CD4-positive, alpha-beta T cell treated with Interleukin-6 at 100 ng/mL for 8 hours (primary cell): ENCODE measurements at places on chromosomes 2 and 18.

DNA sequence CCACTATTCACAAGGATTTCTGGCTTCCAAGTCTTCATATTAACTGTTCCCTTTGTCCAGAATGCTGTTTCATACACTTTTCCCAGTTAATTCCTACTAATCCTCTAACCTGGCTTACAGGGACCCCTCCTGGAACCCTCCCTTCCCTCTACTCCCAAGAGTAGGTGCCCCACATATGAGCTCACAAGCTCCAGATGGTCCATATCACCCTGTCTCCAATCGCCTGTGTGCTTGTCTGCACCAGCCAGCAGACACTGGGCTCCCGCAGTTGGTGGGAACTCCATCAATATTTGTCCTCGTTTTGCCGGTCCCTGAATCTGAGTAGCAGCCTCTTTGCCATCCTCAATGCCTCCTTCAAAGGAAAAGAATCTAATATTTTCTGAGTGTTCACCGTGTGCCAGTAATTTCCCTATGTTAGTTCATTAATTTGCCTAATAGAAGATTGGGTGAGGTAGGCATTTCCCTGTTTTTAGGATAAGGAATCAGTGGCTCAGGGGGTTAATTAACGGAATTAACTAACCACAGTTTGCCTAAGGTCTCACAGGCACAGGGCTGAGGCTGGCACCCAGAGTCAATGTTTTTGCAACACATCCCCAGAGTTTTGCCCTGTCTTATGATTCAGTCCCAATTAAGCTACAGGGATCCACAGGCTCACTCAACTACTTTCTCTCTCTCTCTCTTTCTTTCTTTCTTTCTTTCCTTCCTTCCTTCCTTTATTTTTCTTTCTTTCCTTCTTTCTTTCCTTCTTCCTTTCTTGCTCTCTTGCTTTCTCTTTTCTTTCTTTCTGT is 141.6 kb upstream of the CYP1B1 start:
- no peak for DNase-seq

DNA sequence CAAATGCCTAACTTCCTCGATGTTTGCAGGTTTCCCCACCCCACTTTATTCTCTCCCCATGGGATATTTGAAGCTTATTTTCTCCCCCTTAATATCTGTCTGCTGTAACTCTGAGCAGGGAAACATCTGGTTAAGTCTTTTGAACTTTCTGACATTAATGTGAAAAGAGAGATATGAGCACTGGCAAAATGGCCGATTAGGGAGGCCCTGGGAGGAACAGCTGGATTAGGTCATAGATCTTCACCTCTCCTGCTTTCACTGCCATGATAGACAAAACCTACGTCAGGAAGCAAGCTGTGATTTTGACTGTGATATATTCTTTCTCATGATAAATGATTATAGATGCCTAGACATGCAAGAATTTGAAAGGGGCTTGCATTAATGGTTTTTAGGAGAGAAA is 43.6 kb downstream of the LYPD6B start:
- no peak for DNase-seq

DNA sequence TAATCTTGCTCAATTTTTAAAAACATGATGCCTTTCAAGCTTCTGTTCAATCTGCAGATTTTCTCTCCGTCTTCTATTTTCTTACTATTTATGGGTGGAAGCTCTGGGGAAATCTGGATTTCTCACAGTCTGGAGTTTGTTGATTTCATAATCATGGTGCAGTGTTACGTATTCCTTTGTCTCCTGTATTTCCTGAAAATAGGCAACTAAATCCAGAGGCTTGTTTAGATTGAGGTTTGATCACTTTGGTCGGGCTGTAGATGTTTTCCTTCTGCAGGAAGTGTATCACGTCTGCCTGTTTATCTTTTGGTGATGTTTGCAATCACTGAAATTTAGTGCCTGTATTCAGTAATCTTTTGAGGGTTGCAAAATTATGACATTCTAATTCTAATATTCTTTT is 487.7 kb downstream of the LRRTM4 start:
- DNase-seq = no peak

- no peak for DNase-seq
Measured at GRCh38 chr2:199160081-199160480, 297.7 kb downstream of the SATB2 start.

DNA sequence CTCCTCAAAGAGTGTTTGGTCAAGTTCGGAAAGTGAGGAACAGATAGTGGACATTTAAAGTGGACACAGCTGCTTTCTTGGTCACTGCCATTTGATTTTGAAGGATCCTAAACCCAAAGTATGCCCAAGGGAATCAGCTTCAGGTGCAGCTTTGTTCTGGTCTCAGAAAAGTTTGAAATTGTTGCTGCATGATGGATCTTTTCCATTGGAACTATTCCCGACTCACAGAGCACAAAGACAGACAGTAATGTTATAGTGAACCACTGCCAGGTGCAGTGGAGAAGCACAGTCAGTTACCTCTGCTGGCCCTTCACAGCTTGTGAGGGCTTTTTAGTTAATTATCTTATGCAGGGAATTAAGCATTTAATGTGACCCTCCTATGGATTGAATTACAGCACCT is 301.7 kb downstream of the PHLPP1 start:
- no peak for DNase-seq

DNA sequence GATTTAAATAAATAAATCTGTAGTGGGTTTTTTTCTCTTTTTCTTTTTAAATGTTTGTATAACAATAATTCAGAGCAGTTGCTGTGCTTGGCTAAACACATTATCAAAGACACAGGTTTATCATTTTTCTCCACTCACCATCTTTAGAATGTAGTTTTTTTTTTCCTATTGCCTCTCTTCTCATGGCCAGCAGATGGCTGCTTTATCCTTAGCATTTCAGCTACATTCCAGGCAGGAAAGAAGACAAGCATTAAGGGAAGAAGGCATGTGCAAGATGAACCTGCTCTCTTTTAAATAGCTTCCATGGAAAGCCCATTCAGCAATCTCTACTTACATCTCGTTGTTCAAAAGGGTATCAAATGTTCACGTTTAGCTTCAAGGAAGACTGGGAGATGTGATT is 42.6 kb downstream of the ARHGAP15 start:
- DNase-seq = no peak

DNA sequence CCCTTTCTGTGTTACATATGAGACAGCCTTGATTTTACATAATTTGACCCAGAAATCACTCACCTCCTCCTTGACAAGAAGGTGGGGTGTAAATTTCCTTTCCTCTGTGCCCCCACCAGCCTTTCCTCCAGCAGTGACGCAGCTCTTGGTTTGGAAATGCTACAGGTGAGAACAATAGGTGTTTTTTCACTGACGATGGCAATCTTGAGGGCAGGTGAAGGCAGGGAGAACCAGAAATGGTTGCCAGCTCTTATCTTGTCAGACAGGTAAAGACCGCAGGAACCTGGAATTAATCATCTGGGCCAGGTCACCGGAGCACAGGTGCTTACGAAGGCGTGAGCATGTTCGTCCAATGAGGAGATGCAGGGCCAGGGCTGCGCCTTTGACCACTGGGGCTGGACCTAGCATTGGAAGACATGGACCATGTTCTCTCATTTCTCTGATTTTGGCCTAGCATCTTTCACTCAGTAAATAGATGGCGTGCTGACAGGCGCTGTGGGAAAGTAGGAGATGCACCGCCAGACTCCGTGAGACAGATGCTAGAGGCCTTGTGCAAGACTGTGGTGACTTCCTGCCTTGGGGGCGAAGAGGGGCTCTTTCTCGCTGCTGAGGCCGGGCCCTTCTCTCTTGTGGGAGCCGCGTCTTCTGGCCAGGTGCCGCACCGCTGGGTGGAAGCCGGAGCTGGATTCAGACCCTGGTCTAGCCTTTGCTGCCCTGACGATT is 4.0 kb downstream of the CIDEA start:
- no peak for DNase-seq

DNA sequence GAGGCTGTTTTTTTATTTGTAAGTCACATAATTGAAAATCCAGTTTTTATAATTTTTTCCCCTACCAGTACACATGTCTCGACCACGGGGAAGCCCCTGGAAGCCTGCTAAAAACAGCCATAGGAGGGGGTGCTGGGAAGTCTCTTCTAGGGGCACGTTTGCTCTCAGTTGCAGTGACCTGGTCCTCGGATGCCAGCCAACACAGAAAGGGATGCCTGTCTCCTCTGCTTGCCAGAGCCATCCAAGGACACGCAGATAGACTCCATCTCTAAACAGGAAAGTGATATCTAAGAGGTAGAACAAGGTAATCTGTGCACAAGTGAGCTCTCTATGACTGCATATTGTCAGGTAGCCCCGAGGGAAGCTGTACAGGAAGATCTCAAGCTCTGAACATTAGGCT is 255.8 kb downstream of the SETBP1 start:
- no peak for DNase-seq

- no peak for DNase-seq
Measured at GRCh38 chr18:50338122-50338521, 36.7 kb upstream of the SKA1 start.

DNA sequence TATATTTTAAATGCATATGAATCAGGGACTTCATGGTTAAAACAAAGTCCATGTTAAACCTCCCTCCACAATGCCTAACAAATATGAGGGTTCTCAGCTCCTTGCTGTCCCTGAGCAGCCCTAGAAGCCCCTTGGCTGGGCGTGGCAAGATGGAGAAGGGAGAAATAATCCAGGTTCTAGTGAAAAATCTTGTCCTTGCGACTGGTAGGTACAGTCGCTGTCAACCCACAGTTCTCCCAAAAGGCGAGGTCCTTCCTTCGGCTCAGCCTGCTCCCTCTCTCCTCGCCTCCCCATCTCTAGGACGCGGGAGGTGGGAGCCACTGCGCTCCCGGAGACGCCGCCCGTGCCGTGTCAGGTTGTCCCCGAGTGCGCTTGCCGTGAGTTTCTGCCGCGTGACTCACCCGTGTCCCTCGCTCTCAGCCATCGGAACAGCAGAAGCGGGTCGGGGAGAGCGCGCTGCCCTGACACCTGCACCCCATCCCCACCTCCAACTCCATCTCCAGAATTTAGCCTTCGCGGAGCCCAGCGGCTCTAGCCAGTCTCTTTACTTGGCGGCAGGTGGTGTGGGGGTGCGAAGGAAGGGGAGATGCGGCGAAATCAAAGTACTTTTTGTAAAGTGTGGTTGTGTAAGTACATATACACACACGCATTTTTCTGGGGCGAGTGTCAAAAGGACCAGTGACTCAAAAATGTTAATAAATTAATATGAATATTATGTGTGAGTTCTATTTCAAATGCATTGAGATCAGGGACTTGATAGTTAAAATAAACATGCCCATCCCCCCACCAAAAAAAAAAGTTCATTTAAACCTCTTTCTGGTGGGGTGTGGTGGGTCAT is 65.1 kb upstream of the TMEM17 start:
- no peak for DNase-seq

DNA sequence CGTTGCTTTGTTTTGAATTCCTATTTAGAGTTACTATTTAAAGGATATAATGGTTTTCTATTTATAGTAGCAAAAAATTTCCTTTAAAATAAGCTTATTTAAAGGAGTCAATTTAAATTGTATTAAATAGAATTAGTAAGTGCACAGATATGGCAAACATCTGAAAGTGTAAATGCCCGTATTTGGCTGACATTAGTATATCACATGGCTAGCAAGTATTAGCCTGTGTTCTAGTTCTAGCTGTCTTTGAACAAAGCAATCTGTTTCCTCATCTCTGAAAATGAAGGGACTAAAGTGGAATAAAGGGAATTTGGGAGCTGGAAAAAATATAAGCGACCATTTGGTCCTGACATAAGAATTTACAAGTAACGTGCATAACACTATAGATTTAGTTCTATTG is 32.2 kb downstream of the PELI1 start:
- DNase-seq = no peak

DNA sequence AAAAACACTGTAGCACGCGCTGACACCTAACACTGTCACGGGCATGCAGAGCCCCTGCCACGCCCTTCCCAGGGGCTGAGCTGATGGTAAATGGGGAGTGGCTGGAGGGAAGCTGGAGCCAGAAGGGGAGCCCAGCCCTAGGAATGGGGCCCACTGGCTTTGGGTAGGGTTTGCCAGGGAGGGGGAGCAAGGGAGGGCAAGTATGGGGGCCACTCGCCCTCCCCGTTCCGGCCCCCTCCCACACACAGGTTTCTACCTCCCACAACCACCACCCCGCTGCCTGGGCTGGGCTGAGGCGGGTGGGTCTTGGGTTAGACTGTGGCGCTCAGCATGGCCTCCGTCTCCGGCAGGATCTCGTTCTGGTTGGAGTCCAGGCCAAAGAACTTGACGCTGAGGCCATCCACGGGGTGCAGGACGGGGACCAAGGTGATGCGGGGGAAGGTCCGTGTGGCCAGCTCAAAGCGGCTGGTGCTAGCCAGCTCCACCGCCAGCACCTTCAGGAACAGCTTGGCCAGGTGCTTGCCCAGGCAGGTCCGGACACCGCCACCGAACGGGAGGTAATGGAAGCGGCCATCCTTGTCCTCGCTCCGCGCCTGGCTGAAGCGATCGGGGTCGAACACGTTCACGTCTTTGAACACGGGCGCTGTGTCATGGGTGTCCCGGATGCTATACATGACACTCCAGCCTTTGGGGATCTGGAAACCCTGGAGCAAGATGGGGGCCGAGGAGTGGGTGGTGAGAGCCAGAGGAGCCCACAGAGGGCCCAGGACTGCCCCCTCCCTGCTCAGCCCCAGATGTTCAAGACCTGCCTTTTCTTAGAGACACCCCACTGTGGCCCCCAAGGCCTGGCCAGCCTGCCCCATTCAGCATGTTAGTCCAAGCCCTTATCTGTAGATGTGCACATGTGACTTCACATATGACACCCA is 15.5 kb downstream of the CYP26B1 start:
- no peak for DNase-seq

- no peak for DNase-seq
Measured at GRCh38 chr2:241049739-241050623, 51.6 kb downstream of the SNED1 start.

DNA sequence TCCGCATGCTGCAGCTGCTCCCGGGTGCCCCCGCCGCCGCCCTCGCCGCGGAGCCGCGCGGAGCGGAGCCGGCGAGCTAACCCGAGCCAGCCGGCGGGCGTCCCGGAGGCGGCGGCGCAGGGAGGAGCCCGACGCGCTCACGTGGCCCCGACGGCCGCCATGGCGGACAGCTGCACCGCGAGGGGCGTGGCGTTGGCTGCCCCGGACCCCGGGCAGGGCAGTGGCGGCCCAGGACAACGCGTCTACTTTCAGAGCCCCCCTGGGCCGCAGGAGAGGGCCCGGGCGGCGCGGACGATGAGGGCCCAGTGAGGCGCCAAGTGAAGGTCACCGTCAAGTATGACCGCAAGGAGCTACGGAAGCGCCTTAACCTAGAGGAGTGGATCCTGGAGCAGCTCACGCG is 30.0 kb upstream of the CCNYL1 start:
- DNase-seq = no peak

GRCh38 chr2:182855376-182855775 is 11.1 kb downstream of the FRZB start:
- DNase-seq = no peak
